CD4-positive, alpha-beta T cell (primary cell): ENCODE measurements at places on chromosomes 1 and 21.

DNA sequence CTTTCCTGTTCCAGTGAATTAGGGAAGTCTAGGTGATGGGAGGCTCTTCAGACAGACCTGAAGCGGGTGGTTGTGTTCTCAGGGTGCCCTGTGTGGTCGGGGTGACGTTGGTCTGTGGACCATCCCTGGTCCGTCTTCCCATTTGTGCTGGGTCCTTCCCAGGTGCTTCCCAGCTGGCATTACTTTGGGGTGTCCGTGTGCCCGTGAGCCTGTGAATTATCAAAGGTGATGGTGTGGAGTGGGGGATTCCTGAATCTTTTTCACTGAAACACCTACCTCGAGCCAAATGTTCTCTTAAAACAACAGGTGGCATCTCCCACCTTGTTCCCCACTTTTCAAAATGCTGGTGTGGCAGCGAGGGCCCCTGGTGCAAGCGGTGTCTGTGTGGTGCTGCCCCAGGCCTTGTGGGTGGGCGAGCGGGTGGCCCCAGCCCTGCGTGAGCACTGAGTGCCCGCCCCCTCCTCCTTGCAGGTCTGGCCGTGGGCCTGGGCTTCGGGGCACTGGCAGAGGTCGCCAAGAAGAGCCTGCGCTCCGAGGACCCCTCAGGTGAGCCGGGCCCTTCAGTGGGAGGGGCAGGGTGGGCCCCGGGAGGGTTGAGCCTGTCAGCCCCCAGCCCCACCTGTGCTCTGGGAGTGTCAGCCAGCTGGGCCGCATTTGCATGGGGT lies 37.0 kb downstream of the COQ8A start:
- no peaks in the 10 kb centered on the region for H3K4me1 ChIP-seq
- H3K27ac ChIP-seq, result no peak overlapping the region
- peaks cover 21% of the 10 kb centered on the region for H3K36me3 ChIP-seq
- H3K27me3 ChIP-seq, result no peaks in the 10 kb centered on the region
- DNase-seq, result no peak

GRCh38 chr1:176785791-176786190 lies 322.8 kb downstream of the PAPPA2 start:
- no peak for DNase-seq
- H3K27me3 ChIP-seq, result no peaks in the 10 kb centered on the region
- H3K36me3 ChIP-seq, result no peaks in the 10 kb centered on the region
- H3K4me3 ChIP-seq, result no peak overlapping the region

- no peaks in the 10 kb centered on the region for H3K27me3 ChIP-seq
- no peak overlapping the region for H3K4me3 ChIP-seq
- no peaks in the 10 kb centered on the region for H3K36me3 ChIP-seq
- H3K4me1 ChIP-seq, result no peaks in the 10 kb centered on the region
Observed at GRCh38 chr1:187763976-187764375, 935.2 kb downstream of the PLA2G4A start.

GRCh38 chr1:10724948-10725847 lies 71.2 kb downstream of the CASZ1 start:
- no peak for DNase-seq
- H3K36me3 ChIP-seq, result no peaks in the 10 kb centered on the region
- no peak overlapping the region for H3K27ac ChIP-seq
- H3K27me3 ChIP-seq, result no peaks in the 10 kb centered on the region
- H3K4me3 ChIP-seq, result no peak overlapping the region

DNA sequence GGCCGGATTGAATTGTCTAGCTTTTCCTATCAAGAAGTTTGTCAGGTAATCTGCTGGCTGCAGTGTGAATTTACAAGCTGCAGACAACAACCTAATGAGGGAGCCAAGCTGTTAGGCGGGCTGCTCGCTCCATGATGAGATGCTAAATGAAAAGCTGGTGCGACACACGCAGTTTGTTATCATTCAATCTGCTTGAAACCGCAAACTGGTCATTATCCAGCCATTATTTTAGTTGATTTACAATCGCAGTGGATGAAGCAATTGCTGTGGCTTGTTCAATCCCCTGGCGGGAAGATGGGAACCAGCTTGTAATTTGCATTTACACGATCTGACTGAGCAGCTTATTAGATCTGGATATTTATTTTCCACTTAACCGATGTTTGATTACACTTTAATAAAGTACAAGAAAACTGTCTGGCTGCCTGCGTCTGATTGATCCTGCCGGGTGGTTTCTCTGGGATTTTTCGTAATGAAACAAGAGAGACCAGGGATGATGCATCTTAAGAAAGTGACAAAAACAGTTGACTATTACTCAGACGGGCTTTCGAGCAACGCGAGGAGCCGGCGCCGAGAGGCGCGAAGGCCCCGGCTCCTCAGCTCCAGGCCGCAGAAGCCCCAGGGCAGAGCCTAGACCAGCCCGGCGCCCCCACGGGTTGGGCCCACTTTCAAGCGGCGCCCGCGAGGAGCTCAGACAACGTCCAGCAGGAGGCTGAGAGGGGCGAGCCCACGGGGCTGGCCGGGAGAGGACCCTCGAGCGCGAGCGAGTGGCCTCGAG lies 118.0 kb upstream of the BARHL2 start:
- no peak overlapping the region for H3K27ac ChIP-seq
- H3K4me1 ChIP-seq, result peaks cover 27% of the 10 kb centered on the region
- DNase-seq, result no peak
- no peaks in the 10 kb centered on the region for H3K36me3 ChIP-seq
